ENCODE measurements at places on chromosomes 2 and 18.

DNA sequence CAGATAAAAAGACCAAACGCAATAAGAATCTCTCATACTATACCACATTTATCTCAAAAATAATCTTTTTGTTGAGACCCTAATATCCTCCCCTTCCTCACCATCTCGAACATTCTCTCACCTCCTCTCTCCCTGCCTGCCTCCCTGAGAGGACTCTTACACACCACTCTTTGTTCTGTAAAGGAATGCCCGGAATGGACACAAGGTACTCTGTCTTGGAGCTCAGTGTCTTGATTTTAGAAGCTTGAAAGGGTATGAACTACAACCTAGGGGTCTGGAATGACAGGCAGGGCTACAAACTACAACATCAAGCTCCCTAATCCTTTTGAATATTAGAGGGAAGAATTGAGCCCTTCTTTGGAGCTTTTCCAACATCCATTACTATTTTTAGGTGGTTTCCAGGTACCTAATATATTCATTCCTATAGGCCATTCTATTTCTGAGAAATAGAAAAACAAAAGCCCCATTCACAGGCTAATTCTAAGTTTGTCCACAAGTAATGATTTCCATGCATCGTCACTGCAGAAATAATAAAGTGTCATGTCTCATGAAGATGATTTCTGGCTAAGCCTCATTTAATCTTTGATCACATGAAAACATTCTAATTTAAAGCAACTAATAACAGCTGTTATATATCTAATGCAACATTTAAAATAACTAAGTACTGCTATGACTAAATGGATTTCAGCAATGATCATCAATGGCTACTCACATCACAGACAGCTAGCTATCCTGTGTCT is 60.6 kb downstream of the LRP2 start:
- no peak for DNase-seq

GRCh38 chr2:147873859-147874483 is 29.1 kb downstream of the ACVR2A start:
- DNase-seq = no peak

DNA sequence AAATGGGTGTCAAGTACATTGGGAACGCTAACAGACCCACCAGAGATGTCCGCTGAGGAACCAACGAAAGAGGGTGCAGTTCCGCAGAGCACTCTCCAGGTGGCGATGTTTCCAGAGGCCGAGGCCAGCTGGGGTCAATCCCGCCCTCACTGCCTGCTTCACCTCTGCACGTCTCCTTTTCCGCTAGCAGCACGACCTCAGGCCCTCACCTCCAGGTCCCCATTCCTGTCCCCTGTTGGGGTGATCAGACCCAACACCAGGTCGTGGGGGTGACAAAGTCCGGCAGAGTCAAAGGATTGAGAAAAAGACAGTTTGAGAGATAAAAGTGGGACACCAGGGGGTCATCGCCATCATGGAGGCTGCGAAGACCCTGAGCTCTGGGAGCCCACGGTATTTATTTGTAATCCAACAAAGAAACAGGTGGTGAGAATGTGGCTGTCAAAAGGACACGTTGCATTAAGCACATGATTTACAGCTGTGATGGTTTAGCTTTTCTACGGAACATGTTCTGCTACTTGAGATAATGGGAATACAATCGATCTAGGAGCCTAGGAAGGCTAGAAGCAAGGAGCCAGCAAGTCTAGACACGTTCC is 27.3 kb downstream of the ZAP70 start:
- DNase-seq = peak; percentile 22

- DNase-seq = no peak
These were observed 24.8 kb downstream of the CYRIA start for GRCh38 chr2:16640867-16641266.

DNA sequence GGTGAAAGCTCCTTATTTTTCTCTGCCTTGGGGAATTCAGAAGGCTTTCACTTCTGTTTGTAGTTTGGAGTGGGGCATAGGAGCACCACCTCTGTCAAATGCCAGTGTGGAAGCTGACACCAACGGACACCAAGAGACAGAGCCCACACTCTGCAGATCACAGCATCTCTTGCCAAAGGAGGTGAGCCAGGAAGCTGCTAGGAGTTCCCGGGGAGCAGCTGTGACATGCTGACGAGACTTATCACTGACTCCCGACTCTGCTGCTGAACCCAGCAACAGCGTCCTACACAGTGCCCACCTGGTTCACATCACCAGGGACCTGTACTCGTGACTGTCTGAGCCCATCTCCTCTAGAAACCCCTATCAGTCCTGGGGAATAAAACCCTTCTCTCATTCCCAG is 8.1 kb downstream of the TEX51 start:
- no peak for DNase-seq

- no peak for DNase-seq
These were observed 28.2 kb downstream of the CENPO start for GRCh38 chr2:24821433-24821891.

All from LNCaP clone FGC (cell line).